ENCODE measurements at places on chromosomes 13 and 19.

DNA sequence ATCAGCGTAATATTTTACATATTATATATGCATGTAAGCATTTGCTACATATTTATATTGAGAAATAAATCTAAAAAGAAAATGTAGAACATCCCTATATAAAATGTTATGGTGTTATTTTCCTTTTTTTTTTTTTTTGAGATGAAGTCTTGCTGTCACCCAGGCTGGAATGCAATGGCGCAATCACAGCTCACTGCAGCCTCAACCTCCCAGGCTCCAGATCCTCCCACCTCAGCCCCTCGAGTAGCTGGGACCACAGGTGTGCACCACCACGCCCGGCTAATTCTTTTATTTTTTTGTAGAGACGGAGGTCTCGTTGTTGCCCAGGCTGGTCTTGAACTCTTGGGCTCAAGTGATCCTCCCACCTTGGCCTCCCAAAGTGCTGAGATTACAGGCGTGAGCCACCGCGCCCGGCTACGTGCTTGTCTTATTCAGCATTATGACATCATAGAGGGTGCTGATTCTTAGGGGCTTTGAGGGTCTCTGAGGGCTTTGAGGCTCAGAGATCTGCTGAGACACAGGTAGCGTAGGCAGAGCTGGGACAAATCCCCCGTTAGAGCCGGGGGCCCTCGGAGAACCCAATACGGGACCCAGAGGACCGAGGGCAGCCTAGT is 101.9 kb downstream of the GADD45B start:
- H3K4me3 ChIP-seq: peak overlapping the region; percentile 60
- H3K4me1 ChIP-seq: peaks cover 22% of the 10 kb centered on the region
- peak overlapping the region; percentile 23 for H3K27ac ChIP-seq
- H3K27me3 ChIP-seq: no peaks in the 10 kb centered on the region

DNA sequence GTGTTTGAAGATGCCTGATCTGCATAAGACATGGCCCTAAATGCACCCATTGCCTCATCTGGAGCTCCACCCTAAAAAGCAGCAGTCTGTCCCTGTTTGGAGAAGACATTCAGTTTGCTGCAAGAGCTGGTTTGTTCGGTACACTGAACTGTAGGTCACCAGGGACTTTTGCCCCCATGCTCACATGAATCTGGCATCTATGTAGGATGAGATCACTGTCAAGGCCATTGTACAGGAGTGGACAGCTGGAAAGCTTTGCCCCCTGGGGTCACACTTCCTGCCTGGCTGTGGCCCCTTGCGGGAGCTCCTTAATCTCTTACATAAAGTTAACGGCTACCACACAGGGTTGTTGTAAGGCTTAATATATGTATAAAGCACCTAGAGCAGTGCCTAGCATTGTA is 73.0 kb downstream of the IPO5 start:
- H3K27me3 ChIP-seq: no peaks in the 10 kb centered on the region
- DNase-seq: no peak
- no peak overlapping the region for H3K4me3 ChIP-seq
- H3K36me3 ChIP-seq: no peaks in the 10 kb centered on the region
- H3K27ac ChIP-seq: no peak overlapping the region

DNA sequence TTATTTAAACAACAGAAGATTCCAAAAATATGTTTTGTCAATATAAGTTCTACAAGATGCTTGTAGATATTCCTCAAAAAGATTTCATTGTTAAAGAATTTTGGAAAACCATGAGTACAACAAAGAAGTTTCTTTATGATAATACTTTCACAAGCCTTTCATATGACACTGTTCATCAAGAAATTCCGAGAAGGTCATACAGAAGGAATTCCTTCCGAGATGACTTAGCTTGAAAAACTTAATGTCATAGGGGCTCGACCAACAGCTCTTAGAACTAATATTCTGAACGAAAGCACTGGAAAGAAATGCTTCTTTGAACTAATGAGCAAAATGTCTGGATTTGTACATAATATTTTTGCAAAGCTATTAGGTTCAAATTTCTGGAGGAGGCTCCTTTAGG is 403.4 kb downstream of the KLF5 start:
- no peaks in the 10 kb centered on the region for H3K4me1 ChIP-seq
- no peak for DNase-seq
- H3K4me3 ChIP-seq: no peak overlapping the region
- H3K27me3 ChIP-seq: no peaks in the 10 kb centered on the region

GRCh38 chr13:50449465-50449864 is 394.0 kb downstream of the DLEU7 start:
- H3K27ac ChIP-seq: no peak overlapping the region
- H3K4me3 ChIP-seq: no peak overlapping the region
- H3K27me3 ChIP-seq: no peaks in the 10 kb centered on the region
- DNase-seq: no peak
- peaks cover 7% of the 10 kb centered on the region for H3K4me1 ChIP-seq

DNA sequence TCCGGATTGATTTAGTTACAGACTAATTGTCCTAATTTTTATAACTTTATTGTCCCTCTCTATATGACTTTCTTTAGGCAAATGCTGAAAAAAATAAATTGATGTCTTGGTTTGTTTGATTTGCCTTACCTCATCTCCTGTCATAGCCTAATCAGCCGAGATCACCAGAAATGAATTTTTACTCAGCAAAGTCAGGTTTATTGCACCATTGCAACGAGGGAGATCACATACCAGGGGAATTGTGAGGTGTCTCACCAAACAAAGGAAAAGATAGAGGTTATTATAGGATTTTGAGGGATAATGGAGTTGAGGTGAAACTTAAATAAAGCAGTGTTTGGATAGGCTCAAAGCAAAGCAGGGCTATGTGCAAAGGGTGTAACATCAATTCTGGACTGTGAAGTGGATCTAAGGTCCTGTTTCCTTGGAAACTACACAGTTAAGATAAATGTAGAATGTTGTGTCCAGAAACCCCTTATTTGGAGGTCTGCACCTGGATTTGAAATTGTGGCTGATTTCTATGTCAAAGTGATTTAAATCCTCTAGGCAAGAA is 372.6 kb downstream of the OXGR1 start:
- no peak for DNase-seq
- H3K4me3 ChIP-seq: no peak overlapping the region
- H3K36me3 ChIP-seq: no peaks in the 10 kb centered on the region
- H3K4me1 ChIP-seq: no peaks in the 10 kb centered on the region
- no peaks in the 10 kb centered on the region for H3K27me3 ChIP-seq

Data from Calu3 (cell line).